Renal cortex interstitium (tissue), 15 donors: ENCODE measurements at places on chromosomes 5 and 9. TPM values are rescaled to one million over a fixed set of nuclear protein-coding genes. Genes with fewer than 3 reads are reported as not detected.

GRCh38 chr9:76882686-76883085 is 23.2 kb downstream of the PRUNE2 start:
- DNase-seq, result no peak

GRCh38 chr5:173547579-173547978 is 68.9 kb downstream of the BOD1 start:
- no peak for DNase-seq

- no peak for DNase-seq
Measured at GRCh38 chr5:56608217-56608925, 207.0 kb upstream of the MAP3K1 start.

DNA sequence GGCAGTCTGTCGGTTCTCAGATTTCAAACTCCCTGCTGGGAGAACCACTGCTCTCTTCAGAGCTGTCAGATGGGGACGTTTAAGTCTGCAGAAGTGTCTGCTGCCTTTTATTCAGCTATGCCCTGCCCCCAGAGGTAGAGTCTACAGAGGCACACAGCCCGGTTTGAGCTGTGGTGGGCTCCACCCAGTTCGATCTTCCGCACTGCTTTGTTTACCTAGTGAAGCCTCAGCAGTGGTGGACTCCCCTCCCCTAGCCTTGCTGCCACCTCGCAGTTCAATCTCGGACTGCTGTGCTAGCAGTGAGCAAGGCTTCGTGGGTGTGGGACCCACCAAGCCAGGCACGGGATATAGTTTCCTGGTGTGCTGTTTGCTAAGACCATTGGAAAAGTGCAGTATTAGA is 8.0 kb downstream of the SLC27A6 start:
- DNase-seq, result no peak

DNA sequence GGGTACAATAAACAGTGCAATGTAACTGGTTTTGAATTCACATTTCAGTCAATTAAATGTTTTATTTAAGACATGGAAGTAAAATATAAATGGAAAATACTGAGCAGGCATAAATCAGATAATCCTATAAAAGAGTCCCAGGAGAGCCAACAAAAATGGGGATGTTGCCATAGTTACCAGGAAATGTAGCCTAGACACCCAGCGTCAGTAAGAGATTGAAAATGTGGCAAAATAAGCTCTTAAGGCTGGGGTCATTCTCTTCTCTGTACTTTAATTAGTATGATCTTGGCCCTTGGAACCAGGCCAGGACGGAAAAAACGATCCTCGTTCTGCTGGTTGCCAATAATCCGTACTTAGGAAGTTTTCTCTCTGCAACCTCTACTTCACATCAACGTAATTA is 18.9 kb upstream of the RASEF start:
- DNase-seq, result no peak

FAM151B gene
- polyA plus RNA-seq, result 2.1 TPM

GRCh38 chr5:91052977-91053740 is 330.0 kb downstream of the ARRDC3 start:
- no peak for DNase-seq

DNA sequence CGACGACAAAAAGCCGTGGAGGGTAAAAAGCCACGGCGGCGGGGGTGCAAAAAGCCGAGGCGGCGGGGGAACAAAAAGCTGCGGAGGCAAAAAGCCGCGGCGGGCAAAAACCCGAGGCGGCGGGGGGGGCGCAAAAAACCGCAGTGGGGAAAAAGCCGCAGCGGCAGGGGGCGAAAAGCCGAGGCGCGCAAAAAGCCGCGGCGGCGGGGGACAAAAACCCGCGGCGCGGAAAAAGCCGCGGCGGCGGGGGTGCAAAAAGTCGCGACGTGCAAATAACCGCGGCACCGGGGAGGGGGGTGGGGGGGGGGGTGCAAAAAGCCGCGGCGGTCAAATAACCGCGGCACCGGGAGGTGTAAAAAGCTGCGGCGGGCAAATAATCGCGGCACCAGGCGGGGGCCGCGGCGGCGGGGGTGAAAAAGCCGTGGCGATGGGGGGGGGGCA is 511.5 kb downstream of the FOXD4L5 start:
- no peak for DNase-seq

CD72 gene
- 2.7 TPM for polyA plus RNA-seq
